Stimulated activated CD8-positive, alpha-beta memory T cell treated with anti-CD3 and anti-CD28 coated beads, Interleukin-15, amount 100 ng/mL, for 24 hours (primary cell): ENCODE measurements at places on chromosomes 3 and 15.

- DNase-seq, result no peak
Measured at GRCh38 chr3:27565201-27565852, 81.1 kb upstream of the SLC4A7 start.

- no peak for DNase-seq
Measured at GRCh38 chr15:32119694-32120330, 89.5 kb downstream of the CHRNA7 start.

DNA sequence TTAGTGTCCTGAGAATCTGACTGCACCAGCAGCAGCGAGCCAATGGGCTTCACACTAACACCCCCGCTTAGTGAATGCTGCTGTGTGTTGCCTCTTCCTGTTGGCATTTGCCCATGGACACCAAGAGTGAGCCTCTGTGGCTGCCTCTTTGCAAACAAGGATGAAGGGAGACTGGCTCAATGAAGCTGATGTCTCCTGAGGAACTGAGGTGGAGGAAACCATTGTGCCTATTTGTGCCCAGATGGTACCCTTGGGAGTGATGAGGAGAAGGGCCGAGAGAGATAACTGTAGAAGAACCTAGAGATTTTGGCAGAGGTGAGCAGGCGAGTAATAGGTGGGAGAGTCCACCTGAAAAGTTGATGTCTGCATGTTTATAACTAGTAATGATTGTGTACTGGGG, 51.2 kb downstream of the IL20RB start:
- DNase-seq, result no peak

GRCh38 chr3:149273096-149273751, 51.6 kb upstream of the CP start:
- no peak for DNase-seq

- DNase-seq, result no peak
Measured at GRCh38 chr3:135057996-135058395, 262.9 kb downstream of the EPHB1 start.

- DNase-seq, result no peak
Measured at GRCh38 chr15:72474466-72474911, 359 bp downstream of the ARIH1 start.

- no peak for DNase-seq
Measured at GRCh38 chr3:35194666-35195065, 444.7 kb upstream of the ARPP21 start.

DNA sequence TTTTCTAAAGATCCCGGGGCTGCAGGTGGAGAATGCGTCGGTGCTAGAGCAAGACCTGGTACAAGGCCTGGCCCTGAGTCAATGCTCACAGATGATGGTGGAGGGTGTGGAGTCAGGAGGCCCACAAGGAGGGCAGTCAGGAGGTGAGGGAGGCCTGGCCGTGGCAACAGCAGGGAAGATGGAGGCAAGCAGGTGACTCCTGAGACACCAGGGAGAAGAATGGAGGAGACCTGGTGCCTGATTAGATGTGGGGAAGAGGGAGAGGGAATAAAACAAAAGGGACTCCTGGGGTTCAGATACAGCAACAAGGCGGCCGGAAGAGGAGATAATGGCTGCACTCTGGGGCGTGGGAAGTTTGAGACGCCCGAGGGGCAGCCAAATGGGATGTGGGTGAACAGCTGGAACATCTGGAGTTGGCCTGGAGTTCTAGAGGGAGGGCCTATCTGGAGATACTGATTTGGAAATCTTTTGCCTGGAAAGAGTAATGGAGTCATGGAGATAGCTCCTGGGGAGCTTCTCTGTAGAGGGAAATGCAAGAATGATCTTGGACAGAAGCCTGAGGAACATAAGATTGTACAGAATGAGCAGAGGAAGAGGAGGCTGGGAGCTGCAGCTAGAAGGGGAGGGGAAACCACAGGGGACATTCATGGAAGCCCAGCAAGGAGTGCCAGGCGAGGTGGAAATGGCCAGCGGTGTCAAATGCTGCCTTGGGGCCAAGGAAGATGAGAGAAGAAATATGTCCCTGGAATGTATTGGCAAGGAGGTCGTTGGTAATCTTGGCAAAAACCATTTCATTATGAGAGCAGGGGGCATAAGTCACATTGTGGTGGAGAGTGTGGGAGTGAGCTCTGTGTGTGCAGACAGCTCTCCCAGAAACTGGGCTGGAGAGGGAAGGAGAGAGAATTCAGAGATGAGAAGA, 67.5 kb upstream of the CORO2B start:
- DNase-seq, result no peak

DNA sequence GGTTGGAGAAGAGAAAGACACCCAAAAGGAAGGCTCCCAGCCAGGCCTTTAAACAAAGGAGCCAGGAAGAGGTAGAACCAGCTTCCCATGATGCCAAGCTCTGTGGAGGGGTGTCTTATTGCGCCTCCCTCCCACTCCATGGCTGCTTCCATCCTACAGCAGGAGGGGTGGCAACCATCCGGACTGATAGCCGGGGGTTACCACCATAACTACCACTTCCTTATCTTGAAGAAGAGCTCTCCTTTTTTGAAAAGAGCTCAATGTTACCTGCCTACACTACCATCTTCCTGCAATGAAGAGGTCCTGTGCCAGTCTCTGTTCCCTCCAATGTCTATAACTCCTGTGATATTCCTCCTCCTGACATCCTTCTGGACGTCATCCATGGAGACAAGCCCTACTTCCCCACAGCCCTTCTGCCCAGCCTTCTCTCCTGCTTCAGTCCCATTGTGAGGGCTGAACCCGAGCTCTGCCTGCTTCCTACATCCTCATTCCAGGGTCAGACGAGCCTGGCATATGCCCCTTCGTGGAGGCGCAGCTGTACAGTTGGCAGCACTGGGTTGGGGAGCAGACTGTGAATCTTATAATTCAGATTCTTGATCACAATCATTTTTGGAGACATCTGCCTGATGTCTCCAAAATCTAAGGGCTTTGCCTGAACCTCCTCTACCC, 8.5 kb downstream of the CCDC9B start:
- DNase-seq, result no peak
